NCI-H1436 treated with DMSO at 0.1 percent for 48 hours (cell line): ENCODE measurements at places on chromosomes 12 and 14.

DNA sequence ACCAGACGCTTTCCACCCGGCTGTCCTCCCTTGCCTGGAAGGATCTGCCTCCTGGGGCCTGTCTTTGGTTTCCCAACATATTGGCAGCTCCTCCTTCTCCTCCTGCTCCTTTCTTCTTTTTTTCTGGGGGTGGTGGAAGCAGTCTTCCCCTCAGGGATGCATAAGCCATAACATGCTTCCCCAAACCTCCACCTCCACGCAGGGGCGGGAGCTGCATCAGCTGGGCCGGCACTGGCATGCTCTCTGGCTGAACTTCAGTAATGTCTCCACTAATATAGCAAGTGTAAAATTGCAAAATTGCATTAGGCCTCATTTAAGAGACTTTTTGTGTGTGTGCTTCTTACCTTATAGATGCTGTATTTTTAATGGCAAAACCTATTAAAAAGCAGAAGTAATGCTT lies 58.6 kb downstream of the GLT1D1 start:
- no peak for DNase-seq

DNA sequence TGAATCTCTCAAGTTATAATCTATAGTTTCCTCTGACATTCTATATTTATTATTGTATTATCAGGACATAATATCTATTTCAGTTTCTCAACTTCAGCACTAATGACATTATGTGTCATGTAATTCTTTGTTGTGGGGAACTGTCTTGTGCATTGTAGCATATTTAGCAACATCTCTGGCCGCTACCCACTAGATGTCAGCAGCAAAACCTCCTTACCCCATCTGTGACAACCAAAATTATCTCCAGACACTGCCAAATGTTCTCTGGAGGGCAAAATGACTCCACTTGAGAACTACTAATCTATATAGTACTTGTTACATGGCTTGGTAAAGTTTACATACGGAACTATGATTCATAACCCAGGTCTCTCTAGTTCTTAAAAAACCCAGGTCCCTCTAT lies 110.2 kb downstream of the RASSF9 start:
- DNase-seq, result no peak

GRCh38 chr14:105149146-105149781 lies 19.3 kb downstream of the JAG2 start:
- no peak for DNase-seq

GRCh38 chr14:100022772-100023451 lies 42.3 kb upstream of the EVL start:
- peak; percentile 66 for DNase-seq

DNA sequence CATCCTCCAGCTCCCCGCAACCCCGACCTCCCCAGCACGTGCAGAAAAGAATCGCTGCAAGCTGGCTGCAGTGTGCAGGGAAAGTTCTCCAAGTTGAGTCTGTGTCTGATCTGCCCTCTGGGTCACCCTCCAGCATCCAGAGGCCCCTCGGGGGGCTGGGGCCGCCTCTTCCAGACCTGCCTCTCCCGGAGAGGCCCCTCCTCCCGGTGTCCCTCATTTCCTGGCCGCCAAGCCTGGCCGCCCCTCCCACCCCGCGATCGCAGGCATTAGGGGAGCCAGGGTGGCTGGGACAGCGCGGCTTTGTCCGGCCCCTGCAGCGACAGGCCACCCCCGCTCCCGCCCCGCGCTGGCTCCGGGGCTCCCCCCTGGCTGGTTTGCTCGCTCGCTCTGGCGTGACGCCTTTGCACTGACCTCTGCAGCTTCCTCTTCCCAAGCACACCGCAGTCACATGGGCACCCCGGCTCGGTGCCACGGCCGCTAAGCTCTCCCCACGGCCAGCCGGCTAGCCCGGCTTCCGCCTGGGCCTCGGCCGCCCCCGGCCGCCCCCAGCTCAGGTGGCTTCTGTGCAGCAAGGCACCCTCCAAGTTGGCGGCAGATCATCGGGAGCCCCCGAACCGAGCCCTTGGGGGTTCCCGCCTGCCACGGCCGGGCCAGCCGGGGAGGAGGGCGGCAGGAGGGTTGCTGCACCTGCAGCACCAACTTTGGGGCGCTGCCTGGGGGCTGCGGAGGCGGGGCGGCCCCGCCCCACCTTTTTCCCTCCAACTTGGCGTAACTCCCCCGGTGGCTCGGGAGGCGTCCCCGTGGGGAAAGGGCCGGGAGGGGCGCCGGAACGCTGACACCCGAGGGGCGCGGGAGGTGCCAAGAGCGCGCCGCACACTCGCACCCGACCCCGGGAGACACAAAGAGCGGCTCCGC lies 43.7 kb downstream of the KDM2B start:
- no peak for DNase-seq

DNA sequence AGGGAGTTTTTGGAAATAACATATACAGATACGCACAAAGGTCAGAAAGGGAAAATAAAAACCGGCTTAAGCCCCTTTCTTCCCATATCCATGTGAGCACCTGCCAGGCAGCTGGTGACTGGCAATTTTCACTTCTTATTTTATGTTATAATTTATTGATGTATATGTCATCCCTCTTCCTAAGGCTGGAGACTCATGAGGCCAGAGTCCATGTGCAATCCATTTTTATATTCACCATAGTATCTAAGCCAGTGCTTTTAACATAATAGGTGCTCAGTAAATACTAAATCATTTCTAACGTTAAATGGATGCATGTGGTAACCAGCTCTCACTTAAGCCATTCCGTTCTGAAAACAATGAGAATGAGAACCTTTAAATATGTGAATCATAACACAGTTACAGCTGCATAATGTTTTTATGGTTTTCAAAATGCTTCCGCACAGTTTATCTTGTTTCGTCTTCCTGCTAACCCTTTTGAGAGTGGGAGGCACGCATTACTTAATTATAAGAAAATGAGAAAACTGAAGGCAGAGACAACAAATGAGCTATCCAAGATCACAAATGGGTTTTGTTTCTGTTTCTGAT lies 178.3 kb downstream of the CACNA1C start:
- DNase-seq, result no peak

- no peak for DNase-seq
Measured at GRCh38 chr14:22155571-22155970, 433.5 kb downstream of the DAD1 start.

DNA sequence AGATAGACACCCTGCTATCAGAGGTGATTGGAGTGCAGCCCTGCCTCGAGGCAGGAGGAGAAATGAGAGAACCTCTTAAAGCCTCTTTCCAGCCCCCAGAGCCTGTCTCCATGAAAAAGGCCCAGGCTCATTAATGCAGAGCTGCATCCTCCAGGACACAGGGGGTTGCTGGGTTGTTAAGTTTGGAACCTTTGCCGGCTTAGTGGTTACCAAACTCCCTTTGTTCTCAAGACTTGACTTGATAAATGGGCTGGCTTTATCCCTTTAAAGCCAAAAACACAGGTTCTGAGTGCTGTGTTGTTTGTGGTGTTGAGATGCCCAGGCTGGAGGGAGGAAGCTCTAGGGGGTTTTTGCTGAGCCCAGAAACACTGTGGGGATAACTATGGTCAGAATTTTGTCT lies 71.0 kb downstream of the DAD1 start:
- no peak for DNase-seq

- no peak for DNase-seq
Measured at GRCh38 chr14:97695456-97695981, 898.3 kb downstream of the VRK1 start.

- no peak for DNase-seq
Measured at GRCh38 chr14:74645756-74646470, 33.9 kb upstream of the LTBP2 start.

- no peak for DNase-seq
Measured at GRCh38 chr14:104149617-104150135, 11.3 kb downstream of the KIF26A start.

DNA sequence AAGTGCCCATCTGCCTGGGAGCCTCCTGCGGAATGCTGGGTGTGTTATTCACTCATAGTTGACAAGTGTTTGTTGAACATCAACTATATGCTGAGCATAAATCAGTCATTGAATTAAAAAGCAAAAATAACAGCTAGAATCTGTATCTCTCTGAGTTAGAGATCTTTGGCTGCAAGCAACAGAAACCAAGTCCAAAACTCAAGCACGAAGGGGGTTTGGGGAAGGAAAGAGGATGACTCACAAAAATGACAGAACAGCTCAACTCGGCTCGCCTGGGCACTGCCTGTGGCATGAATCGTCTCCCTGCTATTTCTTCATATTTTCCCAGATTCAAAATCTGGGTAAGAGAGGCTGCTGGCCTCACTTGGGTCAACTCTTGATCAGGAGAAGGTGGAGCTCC lies 72.6 kb upstream of the NCOR2 start:
- DNase-seq, result no peak

DNA sequence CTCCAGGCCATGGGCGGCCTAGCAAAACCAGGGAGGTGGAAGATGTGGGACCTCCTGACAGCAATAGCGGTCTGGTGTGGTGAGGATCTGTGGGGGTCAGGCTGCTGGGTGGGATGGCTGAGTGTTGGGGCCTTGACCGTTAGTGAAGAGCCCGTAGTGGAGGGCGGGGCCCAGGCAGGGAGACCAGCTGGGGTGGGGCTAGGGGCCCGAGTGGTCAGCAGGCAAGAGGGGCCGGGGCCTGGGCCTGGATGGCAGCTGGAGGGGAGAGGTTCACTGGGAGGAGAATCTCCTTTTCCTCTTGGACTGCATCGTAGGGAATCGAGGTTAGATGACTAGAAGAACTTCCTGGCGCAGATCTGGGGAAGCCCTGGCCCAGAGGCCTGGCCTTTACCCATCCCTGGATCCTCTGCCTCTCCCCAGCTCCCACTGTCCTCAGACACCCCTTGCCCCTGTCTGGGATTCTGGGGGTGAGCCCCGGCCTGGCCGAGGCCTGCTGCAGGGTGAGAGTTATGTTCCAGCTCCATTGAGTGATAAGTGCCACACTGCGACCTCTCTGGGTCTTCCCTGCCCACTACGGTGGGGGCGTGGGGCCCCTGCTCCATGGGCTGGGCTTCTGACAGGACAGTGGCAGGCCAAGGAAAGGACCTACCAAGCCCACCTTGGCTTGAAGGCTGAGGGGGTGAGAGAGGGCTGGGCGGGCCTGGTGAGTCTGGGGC lies 47.1 kb downstream of the KRT80 start:
- DNase-seq, result no peak

GRCh38 chr12:79114896-79115295 lies 250.3 kb downstream of the SYT1 start:
- peak; percentile 42 for DNase-seq

DNA sequence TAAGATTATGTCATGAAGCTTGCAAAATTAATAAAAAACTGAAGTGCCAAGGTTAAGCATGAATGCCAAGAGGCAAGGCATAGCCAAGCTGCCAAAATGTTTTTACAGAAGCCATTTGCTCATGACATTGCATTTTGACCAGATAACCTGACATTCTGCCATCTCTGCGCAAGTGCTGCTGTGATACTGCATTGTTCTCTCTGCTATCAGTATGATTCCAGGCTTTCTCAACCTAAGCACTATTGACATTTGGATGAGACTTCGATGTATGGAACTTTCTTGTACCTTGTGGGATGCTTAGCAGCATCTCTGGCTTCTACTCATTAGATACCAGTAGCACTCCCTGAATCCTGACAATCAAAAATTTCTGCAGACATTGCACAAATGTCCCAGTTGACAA lies 139.2 kb downstream of the RASSF9 start:
- DNase-seq, result no peak

DNA sequence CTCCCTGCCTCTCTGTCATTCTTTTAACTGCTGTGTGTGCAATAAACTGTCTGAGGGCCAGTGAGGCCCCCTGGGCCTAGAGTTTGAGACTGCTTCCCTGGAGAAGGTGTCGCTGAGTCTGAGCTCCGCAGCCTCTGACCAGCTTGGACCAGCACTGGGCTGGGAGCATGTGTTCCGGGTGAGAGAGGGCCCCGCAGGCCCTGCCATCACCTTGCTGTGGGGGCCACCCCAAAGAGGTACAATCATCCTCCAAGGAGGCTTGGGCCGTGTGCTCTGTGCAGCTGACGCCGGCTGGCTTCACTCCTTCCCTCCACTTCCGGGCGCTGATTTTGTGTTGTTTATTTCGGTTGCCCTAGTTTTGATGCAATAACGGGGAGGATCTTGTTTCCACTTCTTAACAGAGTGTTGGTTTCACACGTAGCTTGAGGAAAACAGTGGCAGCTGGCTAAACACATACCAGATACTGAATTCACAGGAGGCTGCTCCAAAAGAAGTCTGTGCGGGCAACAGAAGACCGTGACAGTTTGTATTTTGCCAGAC lies 121.6 kb downstream of the TMEM132C start:
- no peak for DNase-seq
